Esophagus muscularis mucosa (tissue), 4 donors: ENCODE measurements at places on chromosomes 12 and 14. TPM values are rescaled to one million over a fixed set of nuclear protein-coding genes. Genes with fewer than 3 reads are reported as not detected.

DNA sequence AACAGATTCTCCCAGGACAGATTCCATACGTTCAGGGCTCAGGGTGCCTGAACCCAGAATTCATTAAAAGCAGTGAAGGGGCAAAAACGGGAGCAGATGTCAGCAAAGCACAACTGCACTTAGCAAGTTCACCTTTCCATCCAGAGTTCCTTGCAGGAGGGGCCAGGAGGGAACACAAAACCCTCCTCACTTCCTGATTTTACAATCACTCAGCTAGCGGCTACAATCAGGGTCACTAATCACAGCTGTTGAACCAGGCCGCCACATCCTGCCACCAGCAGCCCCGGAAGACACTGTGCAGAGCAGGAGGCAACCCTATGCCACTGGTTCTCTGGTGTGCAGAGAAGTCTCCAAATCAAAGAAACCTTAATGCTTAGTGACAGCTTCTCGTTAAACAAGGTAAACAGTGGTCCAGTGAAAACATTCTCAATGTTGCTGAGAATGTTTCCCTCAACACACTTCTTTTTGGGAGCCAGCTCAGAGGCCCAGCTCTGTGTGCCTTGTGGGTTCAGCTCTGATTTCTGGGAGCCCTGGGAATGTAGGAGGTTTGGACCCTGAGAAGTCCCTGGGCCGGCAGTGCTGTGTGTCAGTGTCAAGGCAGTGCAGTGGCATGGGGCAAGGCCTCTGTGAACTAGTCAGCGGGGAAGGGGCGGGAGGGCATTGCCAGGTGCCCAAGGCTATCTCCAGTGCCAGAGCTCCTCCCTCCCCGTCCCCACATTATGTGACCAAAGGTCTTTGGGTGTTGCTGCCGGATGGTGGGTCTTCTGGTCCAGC is 54.5 kb downstream of the VCPKMT start:
- peaks cover 27% of the 10 kb centered on the region for H3K4me1 ChIP-seq
- H3K36me3 ChIP-seq, result no peaks in the 10 kb centered on the region
- no peaks in the 10 kb centered on the region for H3K27me3 ChIP-seq
- H3K27ac ChIP-seq, result peak overlapping the region; percentile 69

DNA sequence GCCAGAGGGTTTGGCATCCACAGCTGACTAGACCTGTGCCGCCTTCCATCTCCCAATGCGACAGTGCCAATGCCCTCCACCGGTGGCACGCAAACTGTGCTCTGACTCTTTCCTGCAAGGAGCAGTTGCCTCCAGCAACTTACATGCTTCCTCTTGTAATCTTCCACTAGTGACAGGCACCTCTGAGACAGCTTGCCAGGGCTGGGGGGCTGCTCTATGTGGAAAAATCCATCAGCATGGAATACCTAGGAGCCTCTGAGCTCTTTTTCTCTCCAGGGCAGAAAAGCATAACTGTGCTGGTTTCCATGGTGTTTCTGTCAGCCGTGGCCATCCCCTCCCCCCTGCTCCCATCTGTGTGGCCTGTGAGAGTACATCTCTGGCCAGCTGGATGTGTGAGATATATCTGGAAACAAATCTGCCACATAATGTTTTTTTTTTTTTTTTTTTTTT is 110.6 kb downstream of the MYRFL start:
- H3K36me3 ChIP-seq, result no peaks in the 10 kb centered on the region
- H3K27me3 ChIP-seq, result no peaks in the 10 kb centered on the region
- no peak for DNase-seq
- H3K4me1 ChIP-seq, result no peaks in the 10 kb centered on the region
- H3K27ac ChIP-seq, result no peak overlapping the region
- H3K4me3 ChIP-seq, result no peak overlapping the region

DNA sequence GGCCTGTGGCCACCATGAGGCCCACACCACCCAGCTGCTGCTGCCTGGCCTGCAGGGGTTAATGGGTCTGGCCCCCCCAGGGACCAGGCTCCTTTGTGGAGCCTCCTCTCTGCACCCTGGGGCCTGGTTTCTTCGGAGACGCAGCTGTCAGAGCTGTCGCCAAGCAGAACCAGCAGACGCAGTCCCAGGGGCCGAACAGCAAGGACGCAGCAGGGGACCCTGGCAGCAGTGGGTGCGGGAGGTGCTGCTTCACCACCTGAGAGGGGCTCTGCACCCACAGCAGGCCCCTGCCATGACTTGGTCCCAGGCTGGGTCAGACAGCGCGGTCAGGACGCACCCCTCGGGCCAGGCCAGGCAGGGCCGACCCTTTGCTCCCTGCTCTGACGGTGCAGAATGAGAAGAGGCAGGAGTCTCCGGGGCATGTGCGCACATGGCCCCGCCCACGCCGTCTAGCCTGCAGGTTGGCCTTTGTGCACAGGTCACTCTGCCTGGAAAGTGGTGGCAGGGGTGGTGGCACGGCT is 30.5 kb downstream of the JAG2 start:
- H3K4me3 ChIP-seq, result no peak overlapping the region
- no peaks in the 10 kb centered on the region for H3K27me3 ChIP-seq
- DNase-seq, result no peak

DNA sequence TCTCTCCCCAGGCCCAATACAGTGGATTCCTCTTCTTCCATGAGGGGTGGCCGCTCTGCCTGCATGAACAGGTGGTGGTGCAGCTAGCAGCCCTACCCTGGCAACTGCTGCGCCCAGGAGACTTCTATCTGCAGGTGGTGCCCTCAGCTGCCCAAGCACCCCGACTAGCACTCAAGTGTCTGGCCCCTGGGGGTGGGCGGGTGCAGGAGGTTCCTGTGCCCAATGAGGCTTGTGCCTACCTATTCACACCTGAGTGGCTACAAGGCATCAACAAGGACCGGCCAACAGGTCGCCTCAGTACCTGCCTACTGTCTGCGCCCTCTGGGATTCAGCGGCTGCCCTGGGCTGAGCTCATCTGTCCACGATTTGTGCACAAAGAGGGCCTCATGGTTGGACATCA is 3.8 kb downstream of the ARHGEF40 start:
- no peak overlapping the region for H3K27ac ChIP-seq
- no peak for DNase-seq
- H3K36me3 ChIP-seq, result peaks cover 62% of the 10 kb centered on the region
- no peaks in the 10 kb centered on the region for H3K27me3 ChIP-seq

- H3K4me3 ChIP-seq, result no peak overlapping the region
- H3K27ac ChIP-seq, result no peak overlapping the region
Observed at GRCh38 chr14:54797986-54798385, 104.6 kb downstream of the GCH1 start.

- H3K4me1 ChIP-seq, result peaks cover 30% of the 10 kb centered on the region
- H3K36me3 ChIP-seq, result no peaks in the 10 kb centered on the region
- no peak overlapping the region for H3K4me3 ChIP-seq
- no peaks in the 10 kb centered on the region for H3K27me3 ChIP-seq
Observed at GRCh38 chr12:51949342-51950030, 2.0 kb upstream of the ACVR1B start.

DNA sequence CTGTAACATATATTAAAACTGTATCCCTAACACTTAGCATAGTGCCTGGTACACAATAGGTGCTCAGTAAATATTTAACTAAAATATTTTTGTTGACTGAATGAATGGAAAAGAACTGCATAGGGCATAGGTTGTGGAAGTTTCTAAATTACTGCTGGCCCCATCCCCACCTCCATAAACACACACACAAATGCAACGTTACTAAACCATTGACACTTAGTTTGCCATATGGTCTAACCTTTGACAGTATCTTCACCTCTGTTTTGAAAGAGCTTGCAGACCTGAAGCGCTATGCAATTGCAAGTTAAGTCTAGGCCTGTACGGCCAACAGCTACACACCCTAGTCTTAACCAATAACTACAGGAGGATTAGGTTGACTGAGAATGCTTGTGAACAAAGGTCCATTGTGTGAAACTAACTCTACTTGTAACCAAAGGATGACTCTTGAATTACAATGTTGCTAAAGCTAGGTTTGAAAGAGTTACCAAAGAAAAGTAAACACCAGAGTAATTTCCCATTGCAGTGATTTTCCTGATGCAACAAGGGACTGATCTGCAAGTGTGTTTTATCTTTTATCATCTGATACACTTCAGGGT is 924 bp upstream of the MANSC1 start:
- peaks cover 26% of the 10 kb centered on the region for H3K4me1 ChIP-seq
- H3K4me3 ChIP-seq, result no peak overlapping the region
- H3K27ac ChIP-seq, result no peak overlapping the region
- DNase-seq, result no peak

GRCh38 chr12:122374707-122375106 is 47.8 kb downstream of the CLIP1 start:
- H3K27ac ChIP-seq, result peak overlapping the region; percentile 82
- no peaks in the 10 kb centered on the region for H3K27me3 ChIP-seq
- peaks cover 28% of the 10 kb centered on the region for H3K36me3 ChIP-seq
- peaks cover 78% of the 10 kb centered on the region for H3K4me1 ChIP-seq
- no peak for DNase-seq
- no peak overlapping the region for H3K4me3 ChIP-seq

GRCh38 chr14:81430235-81430634 is 30.1 kb upstream of the STON2 start:
- peaks cover 11% of the 10 kb centered on the region for H3K4me1 ChIP-seq
- peaks cover 77% of the 10 kb centered on the region for H3K27me3 ChIP-seq
- DNase-seq, result no peak
- H3K36me3 ChIP-seq, result no peaks in the 10 kb centered on the region
- no peak overlapping the region for H3K4me3 ChIP-seq

GRCh38 chr12:91562476-91562875 is 379.9 kb upstream of the DCN start:
- no peak for DNase-seq
- no peaks in the 10 kb centered on the region for H3K27me3 ChIP-seq
- H3K4me3 ChIP-seq, result no peak overlapping the region

GRCh38 chr12:402029-402389 is 565 bp downstream of the CCDC77 start:
- H3K27ac ChIP-seq, result peak overlapping the region; percentile 74
- H3K27me3 ChIP-seq, result no peaks in the 10 kb centered on the region
- no peak for DNase-seq

- H3K36me3 ChIP-seq, result no peaks in the 10 kb centered on the region
- no peaks in the 10 kb centered on the region for H3K27me3 ChIP-seq
- no peak overlapping the region for H3K27ac ChIP-seq
- H3K4me3 ChIP-seq, result no peak overlapping the region
Observed at GRCh38 chr12:118337194-118337838, 35.4 kb downstream of the TAOK3 start.

DNA sequence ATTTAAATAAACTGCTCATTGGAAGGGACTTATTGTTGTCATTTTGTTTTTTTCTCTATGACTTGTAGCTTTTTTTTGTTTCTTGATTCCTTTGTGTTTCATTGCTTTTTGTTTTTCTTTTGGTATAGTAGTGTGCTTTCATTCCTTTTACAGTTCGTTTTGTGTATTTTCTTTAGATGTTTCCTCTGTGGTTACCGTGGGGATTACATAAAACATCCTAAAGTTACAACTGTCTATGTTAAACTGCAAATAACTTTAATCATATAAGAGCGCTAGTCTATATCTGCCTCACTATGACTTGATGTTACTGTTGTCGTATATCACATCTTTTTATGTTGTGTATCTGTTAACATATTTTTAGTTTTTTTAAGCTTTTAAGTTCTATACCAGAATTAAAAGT is 86.9 kb downstream of the ATF7IP start:
- H3K4me1 ChIP-seq, result no peaks in the 10 kb centered on the region
- no peak overlapping the region for H3K27ac ChIP-seq
- peaks cover 30% of the 10 kb centered on the region for H3K36me3 ChIP-seq
- H3K27me3 ChIP-seq, result no peaks in the 10 kb centered on the region

GRCh38 chr14:59936145-59936544 is 16.2 kb downstream of the LRRC9 start:
- no peaks in the 10 kb centered on the region for H3K27me3 ChIP-seq
- H3K4me3 ChIP-seq, result no peak overlapping the region
- no peak overlapping the region for H3K27ac ChIP-seq
- H3K4me1 ChIP-seq, result no peaks in the 10 kb centered on the region

DNA sequence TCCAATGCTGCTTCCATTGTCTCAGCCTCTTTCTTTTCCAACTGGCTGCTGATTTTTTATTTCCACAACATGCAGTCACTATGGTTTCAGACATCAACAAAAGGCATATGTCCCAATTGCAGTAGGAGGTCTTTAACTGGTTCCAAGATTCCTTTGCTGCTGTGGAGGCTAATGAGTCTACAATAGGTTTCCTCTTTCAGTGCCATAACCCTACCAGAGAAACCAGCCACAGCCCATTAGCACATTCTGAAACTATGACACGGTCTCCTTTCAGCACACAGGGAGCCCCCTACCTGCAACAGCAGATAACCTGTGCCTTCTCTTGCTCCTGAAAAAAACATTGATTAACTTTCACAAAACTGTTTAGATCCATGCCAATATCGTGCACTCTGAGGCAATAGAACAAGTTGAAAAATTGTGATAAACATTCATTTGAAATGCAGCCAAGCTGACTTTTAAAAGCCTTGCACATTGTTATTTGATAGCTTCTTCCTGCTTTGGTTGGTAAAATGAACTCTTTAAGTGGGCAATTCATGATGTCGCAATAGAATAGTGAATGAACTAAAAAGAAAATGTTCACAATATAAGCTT is 32.4 kb downstream of the PLEKHG7 start:
- no peaks in the 10 kb centered on the region for H3K36me3 ChIP-seq
- H3K27me3 ChIP-seq, result no peaks in the 10 kb centered on the region
- H3K4me1 ChIP-seq, result peaks cover 8% of the 10 kb centered on the region
- H3K27ac ChIP-seq, result no peak overlapping the region

DNA sequence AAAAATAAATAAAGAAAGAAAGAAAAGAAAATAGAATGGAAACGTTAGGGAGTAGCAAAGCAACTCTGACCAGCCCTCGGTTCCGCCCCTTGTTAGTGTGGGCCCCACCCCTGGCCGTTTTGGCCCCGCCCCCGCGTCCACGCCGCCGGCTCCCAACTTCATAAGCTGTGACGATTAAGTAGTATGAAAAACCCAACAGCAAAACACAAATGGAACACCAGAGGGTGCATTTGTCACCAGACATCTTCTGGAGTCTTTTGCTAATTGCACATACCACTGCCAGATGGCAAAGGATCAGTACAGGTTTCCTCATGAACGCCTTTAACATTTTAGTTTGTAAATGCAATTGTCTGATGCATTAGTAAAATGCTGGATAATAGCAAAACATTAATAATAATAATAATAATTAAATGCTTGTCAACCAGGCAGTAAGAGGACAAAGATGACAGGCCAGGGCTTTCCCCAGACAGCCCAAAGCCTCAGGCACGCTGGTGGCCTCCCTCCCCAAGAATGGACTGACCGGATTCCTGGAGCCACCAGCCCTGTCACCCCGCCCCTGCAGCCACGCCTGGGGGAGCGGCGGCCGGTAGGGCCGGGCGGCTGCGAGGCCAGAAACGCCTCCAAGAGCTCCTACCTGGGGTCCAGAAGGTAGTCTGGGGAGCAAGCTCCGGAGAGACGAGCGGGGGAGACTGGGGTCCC is 23.6 kb downstream of the HSP90AA1 start:
- H3K27me3 ChIP-seq, result no peaks in the 10 kb centered on the region
- no peak overlapping the region for H3K4me3 ChIP-seq
- peak; percentile 97 for DNase-seq
- H3K27ac ChIP-seq, result peak overlapping the region; percentile 40
- H3K4me1 ChIP-seq, result peaks cover 8% of the 10 kb centered on the region

- peak overlapping the region; percentile 56 for H3K27ac ChIP-seq
- DNase-seq, result no peak
- H3K4me1 ChIP-seq, result peaks cover 25% of the 10 kb centered on the region
Observed at GRCh38 chr12:50065726-50066310, 8.4 kb downstream of the ASIC1 start.

TDRD9 gene
- 2.9 TPM for total RNA-seq

NEUROD4 gene
- not detected for total RNA-seq

PPP1R1A gene
- total RNA-seq, result 10.2 TPM

COL2A1 gene
- total RNA-seq, result not detected

KIF5A gene
- total RNA-seq, result 2.1 TPM

ADAMTS20 gene
- not detected for total RNA-seq

NOVA1 gene
- total RNA-seq, result 14.9 TPM

SERPINA12 gene
- total RNA-seq, result not detected

SVOP gene
- total RNA-seq, result 0.06 TPM

JPH4 gene
- 2.8 TPM for total RNA-seq

MMP14 gene
- total RNA-seq, result 149 TPM

KRT6A gene
- 5.4 TPM for total RNA-seq

FAIM2 gene
- total RNA-seq, result 7.2 TPM

HOXC10 gene
- not detected for total RNA-seq

BATF gene
- total RNA-seq, result 5.4 TPM

FERMT2 gene
- 397 TPM for total RNA-seq
